ENCODE measurements at places on chromosomes 2 and 18. TPM values are rescaled to one million over a fixed set of nuclear protein-coding genes. Genes with fewer than 3 reads are reported as not detected.

GRCh38 chr2:21228041-21228895 is 104.5 kb downstream of the TDRD15 start:
- DNase-seq, result no peak

GRCh38 chr2:50103442-50103841 is 928.5 kb downstream of the NRXN1 start:
- DNase-seq, result no peak

- DNase-seq, result peak; percentile 41
These were observed 201.1 kb upstream of the FBXO11 start for GRCh38 chr2:48107326-48107925.

- no peak for DNase-seq
These were observed 34.8 kb downstream of the COL5A2 start for GRCh38 chr2:189144700-189145211.

GPATCH11 gene
- total RNA-seq, result 2.1 TPM

Data from Caki2 (cell line).